SJSA1 (cell line): ENCODE measurements at places on chromosomes 4 and X. TPM values are rescaled to one million over a fixed set of nuclear protein-coding genes. Genes with fewer than 3 reads are reported as not detected.

DNA sequence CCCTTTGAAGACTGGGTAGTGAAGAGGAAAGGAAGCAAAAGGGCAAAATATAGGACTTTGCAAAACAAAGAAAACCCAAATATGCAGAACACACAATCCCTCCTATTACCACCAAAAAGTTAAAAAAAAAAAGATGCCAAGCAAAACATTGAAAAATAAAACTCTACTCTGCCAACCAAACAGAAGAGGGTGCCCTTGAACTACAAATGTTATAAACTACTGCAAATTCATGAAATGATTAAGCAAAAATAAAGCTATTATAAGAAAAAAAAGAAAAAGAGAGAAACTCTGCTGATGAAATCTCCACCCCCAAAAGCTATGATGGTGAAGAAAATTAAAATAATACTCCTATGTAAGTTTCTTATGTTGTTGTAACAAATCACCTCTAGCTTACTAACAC, 168.5 kb upstream of the STK26 start:
- H3K27me3 ChIP-seq, result no peaks in the 10 kb centered on the region
- H3K36me3 ChIP-seq, result no peaks in the 10 kb centered on the region
- no peaks in the 10 kb centered on the region for H3K4me1 ChIP-seq
- H3K27ac ChIP-seq, result no peak overlapping the region
- H3K4me3 ChIP-seq, result no peak overlapping the region

GRCh38 chrX:42602566-42602965, 175.4 kb downstream of the PPP1R2C start:
- no peak overlapping the region for H3K27ac ChIP-seq
- DNase-seq, result no peak
- H3K36me3 ChIP-seq, result no peaks in the 10 kb centered on the region

GRCh38 chr4:168584321-168584771, 87.5 kb downstream of the PALLD start:
- H3K4me1 ChIP-seq, result peaks cover 59% of the 10 kb centered on the region
- H3K27ac ChIP-seq, result peak overlapping the region; percentile 81
- no peak overlapping the region for H3K4me3 ChIP-seq
- H3K36me3 ChIP-seq, result no peaks in the 10 kb centered on the region
- H3K27me3 ChIP-seq, result no peaks in the 10 kb centered on the region

GRCh38 chr4:52943677-52944076, 81.6 kb downstream of the RASL11B start:
- H3K27me3 ChIP-seq, result no peaks in the 10 kb centered on the region
- DNase-seq, result no peak
- H3K27ac ChIP-seq, result no peak overlapping the region
- H3K4me3 ChIP-seq, result no peak overlapping the region
- peaks cover 11% of the 10 kb centered on the region for H3K4me1 ChIP-seq
- no peaks in the 10 kb centered on the region for H3K36me3 ChIP-seq

- no peak for DNase-seq
- H3K27ac ChIP-seq, result no peak overlapping the region
Observed at GRCh38 chrX:149205081-149205480, 300.0 kb downstream of the IDS start.

DNA sequence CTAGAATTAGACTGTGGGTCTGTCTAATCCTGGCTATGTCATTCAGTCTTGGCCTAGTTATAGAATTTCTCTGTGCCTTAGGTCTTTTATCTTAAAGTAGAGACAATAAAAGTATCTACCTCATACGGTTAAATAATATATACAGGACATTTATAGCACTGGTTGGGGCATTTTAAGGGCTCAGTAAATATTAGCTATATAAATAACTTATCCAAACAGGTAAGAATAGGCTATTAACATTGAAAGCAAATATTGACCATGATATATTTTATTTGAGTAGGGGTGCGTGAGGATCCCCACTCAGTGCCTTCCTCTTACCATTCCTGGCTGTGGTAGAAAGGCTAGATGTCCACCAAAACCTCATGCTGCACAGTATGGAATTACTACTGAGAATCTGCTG, 47.4 kb downstream of the HSD17B13 start:
- H3K27me3 ChIP-seq, result no peaks in the 10 kb centered on the region
- H3K4me3 ChIP-seq, result no peak overlapping the region
- H3K27ac ChIP-seq, result no peak overlapping the region
- H3K36me3 ChIP-seq, result no peaks in the 10 kb centered on the region
- no peaks in the 10 kb centered on the region for H3K4me1 ChIP-seq
- no peak for DNase-seq

DNA sequence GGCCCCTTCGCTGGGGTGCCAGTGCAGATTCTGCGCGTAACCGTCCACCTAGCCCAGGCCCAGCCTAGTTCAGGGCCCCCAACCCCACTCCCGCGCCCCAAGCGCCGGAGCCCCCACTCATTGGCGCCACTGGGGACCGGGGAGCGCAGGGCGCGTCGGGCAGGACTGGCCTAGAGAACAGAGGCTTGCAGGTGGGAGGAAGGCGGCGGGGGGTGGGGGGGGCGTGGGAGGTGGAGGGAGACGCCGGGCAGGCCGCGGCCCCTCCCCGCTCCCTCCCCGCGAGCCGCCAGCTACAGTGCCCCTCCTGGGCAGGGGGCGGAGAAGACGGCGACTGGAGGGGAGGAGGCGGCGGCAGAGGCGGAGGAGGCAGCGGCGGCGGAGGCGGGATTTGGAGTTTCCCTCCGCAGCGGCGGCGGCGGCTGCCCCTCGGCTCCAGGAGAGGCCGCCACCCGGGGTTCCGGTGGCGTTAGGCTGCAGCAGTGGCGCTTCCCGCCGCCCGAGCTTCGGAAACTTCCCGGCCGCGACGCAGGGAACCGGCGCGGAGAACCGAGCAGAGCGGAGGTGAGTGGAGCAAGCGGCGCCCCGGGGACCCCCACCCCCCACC, 4.8 kb upstream of the DUSP9 start:
- H3K4me3 ChIP-seq, result no peak overlapping the region
- no peaks in the 10 kb centered on the region; the same call in 1 of the 2 replicates for H3K4me1 ChIP-seq
- H3K27me3 ChIP-seq, result peaks cover 19% of the 10 kb centered on the region
- DNase-seq, result no peak
- no peak overlapping the region for H3K27ac ChIP-seq
- no peaks in the 10 kb centered on the region for H3K36me3 ChIP-seq

The SSX4 gene
- 0.11 TPM in 1 of 2 replicates, not detected in the other for total RNA-seq

The IL15 gene
- 6.4 and 8.9 TPM in 2 replicates for total RNA-seq

The SPANXN4 gene
- not detected in 2 replicates for total RNA-seq
